Stimulated activated CD8-positive, alpha-beta memory T cell treated with anti-CD3 and anti-CD28 coated beads, Interleukin-4, amount 100 ng/mL, for 48 hours (primary cell): ENCODE measurements at places on chromosomes 6 and 20.

GRCh38 chr6:89555806-89556205 is 82.7 kb downstream of the LYRM2 start:
- no peak for DNase-seq

- DNase-seq: no peak
Observed at GRCh38 chr20:51361258-51361657, 181.3 kb downstream of the NFATC2 start.

DNA sequence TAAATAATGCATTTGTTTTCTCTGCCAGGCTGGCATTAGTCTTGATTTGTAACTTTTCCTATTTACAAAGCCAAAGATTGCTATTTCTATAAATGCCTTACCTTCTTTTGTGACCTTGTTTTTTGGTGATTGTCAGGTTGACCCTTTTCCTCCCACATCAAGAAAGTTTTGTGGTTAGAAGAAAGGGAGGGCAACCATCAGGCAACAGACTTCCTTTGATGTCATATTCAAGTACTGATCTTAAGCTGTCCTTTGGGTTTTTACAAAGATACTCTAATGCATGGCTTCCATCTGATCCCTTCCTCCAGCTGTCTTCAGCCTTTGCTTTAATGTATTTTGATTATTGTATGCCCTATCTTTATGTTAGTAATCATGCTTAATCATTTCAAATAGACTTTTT is 23.9 kb downstream of the RNF217 start:
- no peak for DNase-seq

GRCh38 chr20:478949-479429 is 16.7 kb upstream of the TBC1D20 start:
- DNase-seq: no peak

DNA sequence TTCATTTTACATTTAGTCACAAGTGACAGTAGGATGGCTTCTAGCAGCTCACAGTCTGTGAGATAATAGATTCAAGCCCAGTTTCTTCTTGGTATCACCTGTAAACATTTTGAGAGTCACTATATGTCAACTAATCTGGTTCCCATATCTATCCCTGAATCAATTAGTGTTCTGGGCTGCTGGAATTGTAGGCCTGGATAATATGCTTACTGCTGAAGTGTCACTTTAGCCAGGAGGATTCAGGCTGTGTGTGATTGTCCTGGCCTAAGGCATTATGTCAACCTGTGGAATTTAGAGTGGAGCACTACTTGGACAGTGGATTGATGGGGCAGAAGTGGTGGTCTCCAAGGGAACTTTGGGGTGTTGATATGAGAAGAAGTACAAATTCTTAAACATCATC is 1071.8 kb upstream of the CITED2 start:
- DNase-seq: no peak

DNA sequence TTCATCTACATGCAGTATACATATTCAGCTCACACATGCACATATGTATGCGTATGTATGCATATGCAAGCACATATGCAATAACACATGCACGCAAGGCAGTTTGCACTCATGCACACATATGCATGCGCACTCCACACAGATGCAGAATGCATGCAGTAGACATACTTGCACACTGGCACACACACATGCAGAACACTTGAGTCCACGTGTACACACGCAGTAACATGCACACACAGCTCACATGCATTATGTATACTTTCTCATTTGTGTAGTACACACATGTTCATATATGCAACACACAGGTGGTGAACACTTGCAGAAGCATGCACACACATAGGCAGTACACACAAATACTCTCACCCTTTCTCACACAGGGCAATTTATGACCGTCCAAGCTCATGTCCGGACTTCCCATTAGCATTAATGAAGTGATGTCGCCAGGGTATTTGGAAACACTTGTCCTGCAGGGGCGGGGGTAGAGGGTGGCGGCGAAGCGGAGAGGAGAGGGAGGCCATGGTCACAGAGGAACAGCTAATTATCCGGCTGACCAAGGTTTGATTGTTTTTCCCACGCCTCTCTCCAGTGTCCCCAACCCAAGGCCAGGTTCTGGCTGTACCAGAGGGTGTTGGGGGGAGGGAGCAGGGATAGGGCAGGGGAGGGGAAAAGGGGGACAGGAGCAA is 91.3 kb downstream of the VEGFA start:
- no peak for DNase-seq

DNA sequence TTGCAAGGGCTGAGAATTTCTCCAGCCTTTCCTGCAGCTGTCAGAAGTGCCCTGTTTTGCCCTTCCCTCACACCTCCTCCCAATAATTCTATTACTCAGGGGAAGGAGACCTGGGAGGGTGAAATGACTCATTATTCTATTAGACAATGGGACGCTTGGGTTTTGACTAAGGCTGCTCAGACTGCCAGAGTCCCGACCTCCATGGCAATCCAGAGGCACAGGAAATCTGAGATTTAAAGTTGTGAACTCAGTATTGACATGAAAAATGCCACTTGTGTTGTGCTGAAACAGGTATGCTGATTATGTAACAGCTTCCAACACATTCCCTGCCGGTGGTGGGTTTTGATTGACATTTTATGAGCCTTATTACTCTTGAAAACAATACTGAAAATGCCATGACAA is 625.9 kb upstream of the FLRT3 start:
- no peak for DNase-seq

DNA sequence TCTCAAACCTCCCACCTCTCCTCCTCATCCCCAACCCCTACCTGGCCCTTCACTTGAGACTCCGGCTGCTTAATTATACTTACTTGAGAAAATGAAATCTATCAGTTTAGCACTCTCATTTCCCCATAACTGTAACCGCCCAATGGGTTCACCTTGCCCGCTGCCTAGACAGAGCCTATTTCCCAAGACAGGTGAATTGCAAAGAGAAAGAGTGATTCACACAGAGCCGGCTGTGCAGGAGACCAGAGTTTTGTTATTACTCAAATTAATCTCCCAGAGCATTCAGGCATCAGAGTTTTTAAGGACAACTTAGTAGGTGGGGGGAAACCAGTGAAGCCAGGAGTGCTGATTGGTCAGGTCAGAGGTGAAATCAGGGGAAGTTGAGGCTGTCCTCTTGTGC is 301.4 kb upstream of the CDYL start:
- DNase-seq: no peak

- peak; percentile 89 for DNase-seq
Observed at GRCh38 chr6:37516076-37516919, 16.6 kb upstream of the CCDC167 start.

DNA sequence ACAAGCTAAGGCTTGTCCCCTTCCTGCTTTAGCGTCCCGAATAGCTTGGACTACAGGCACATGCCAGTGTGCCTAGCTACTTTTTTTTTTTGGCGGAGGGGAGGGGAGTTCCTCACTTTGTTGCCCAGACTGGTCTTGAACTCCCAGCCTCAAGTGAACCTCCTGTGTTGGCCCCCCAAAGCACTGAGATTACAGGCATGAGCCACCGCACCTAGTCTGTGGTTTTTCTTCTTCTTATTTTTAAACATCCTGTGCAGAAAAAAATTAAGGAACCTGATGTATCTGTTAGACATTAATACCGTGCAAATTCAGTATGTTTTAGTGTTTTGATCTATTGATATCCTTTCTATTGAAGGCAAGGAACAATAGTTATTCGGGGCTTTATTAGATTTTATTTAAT is 25.7 kb downstream of the HIVEP1 start:
- DNase-seq: no peak

GRCh38 chr6:572596-573265 is 84.2 kb downstream of the HUS1B start:
- DNase-seq: no peak

- DNase-seq: no peak
Observed at GRCh38 chr6:48541649-48542048, 430.7 kb upstream of the PTCHD4 start.

DNA sequence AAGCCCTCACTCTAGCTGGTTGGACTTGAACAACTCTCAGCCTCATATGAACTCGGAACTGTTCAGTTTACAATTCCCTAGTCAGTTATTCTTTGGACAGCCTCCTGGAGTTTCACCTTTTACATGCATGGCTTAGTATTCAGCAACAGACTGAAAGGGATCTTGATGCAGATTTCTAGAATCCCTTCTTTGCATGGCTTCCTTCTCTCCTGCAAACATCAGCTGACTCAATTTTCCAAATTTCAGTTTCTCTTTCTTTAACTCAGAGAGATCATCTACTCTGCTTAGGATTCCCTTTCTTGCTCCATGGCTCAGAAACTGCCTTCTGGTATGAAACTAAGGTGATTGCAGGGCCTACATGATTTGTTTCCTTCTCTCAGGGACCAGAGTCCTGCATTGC is 99.6 kb downstream of the CEP57L1 start:
- no peak for DNase-seq

DNA sequence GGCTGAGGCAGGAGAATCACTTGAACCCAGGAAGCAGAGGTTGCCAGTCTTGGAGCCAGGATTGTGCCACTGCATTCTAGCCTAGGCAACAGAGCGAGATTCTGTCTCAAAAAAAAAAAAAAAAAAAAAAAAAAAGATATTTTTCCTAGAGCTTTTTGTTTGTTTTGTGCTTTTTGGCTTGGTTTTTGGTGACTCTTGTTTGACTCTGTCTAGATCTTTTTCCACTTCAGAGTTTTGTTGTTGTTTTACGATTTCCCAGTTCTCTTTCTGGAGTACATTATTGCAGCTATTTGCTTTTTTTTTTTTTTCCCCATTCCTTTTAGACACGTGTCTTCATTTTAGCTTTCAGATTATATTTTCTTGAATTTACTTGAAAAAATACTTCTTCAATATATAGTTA is 67.0 kb upstream of the AKAP12 start:
- no peak for DNase-seq

GRCh38 chr20:4267242-4267641 is 251.9 kb upstream of the RNF24 start:
- no peak for DNase-seq

DNA sequence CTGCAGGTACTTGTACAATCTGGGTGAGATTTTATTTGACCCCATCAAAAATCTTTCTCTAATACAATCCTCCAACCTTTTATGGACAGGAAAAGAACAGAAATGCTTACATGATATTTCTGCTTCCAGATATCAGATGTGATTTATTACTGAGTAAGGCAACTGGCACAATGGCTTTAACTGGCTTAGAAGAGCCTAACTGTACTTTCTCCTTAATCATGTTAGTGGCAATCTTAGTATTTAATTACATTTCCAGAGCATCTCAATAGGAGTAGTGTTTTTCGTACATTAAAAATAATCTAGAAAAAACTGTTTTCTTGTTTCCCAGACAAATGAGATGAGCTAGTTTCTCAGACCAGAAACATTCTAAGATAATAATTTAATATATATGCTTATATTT is 251.6 kb downstream of the KCNQ5 start:
- no peak for DNase-seq

DNA sequence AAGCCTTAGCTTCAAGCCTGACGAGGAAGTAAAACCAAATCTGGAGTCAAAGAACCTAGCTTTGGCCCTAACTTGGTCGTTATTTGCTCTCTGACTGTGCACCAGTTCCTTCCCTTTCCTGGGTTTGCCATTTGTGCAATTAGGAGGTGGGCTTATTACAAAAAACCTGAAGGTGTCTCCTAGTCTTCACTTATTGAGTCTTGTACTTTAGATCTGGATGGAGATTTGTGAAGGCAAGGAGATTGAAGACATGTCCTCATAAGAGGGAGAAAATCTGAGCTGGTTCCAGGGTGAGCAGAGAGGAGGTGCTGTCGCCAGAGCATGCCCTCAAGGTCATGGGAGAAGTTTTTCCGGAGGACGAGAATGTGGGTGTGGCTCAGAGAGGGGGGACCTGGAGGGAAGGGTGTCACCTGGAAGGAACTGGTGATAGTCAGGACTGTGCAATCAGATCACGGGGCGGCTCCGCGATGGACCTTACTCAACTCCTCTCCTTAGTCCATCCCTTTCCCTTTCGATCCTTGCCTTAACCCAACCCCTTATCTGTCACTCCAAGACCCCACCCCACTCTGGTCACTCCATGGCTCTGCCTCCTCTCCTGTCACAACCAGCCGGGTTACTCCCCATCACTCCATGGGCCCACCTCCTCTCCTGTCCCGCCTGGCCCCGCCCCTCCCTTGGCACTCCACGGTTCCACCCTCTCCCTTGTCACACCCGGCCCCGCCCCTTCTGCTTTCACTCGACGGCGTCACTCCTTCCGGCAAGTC is 588 bp upstream of the ACSS2 start:
- DNase-seq: no peak

- DNase-seq: no peak
Observed at GRCh38 chr20:37273988-37274387, 12.4 kb upstream of the GHRH start.

DNA sequence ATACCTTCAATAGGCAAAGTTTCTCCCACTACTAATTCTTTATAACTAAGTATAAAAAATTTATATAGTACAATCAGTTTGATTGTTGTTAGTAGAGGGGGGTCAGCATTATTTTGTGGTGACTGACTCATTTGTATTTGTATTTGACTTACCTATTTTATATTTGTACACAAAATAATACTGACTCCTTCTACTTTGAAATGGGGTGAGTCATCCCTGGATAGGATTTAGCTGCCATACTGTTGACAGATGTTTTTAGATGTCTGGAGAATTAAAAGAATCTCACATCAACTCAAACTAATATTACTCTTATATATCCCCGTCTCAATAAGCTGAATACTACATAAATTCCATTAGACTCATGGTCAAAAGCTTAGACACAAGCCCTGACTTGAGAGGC is 114.9 kb downstream of the FRK start:
- no peak for DNase-seq

DNA sequence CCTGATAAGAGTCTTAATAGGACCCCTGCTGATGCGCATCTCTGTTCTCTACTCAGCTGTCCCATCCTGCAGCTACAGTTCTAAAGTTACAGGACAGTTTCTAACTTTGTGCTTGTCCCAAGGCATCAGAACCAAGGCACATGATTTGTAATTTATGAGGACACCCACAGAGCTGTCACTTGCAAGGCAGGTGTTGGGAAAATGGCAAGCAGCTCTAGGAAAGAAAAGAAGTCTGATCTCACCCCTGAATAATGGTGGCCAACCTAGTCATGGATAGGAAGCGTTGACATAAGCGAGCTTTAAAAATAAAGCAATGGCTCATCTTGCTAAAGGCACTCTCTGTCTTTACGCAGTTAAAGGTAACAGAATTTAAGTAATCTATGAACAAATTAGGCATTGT is 127.6 kb upstream of the VGLL2 start:
- no peak for DNase-seq

GRCh38 chr6:18439581-18439980 is 52.4 kb downstream of the RNF144B start:
- no peak for DNase-seq

DNA sequence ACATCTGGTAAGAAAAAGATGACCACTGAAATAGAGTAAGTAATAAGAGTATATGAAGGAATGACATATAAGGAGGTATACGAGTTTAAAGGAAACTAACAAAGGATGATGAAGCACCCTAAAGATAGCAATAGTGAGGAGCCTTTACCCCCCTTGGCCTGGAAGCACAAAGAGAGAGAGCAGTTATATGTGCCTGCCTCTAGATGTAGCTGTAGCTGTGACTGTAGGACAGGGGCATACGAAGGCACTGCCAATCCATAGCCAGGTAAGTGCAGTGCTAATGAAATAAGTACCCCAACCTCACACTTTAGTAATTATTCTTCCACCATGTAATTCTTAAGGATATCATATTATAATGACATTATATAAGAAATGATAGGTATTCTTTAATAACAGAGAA is 90.1 kb upstream of the FKBP1C start:
- no peak for DNase-seq

- no peak for DNase-seq
Observed at GRCh38 chr6:120652506-120652905, 681.8 kb downstream of the TBC1D32 start.
